M059J (cell line): ENCODE measurements at places on chromosomes 7 and 10.

DNA sequence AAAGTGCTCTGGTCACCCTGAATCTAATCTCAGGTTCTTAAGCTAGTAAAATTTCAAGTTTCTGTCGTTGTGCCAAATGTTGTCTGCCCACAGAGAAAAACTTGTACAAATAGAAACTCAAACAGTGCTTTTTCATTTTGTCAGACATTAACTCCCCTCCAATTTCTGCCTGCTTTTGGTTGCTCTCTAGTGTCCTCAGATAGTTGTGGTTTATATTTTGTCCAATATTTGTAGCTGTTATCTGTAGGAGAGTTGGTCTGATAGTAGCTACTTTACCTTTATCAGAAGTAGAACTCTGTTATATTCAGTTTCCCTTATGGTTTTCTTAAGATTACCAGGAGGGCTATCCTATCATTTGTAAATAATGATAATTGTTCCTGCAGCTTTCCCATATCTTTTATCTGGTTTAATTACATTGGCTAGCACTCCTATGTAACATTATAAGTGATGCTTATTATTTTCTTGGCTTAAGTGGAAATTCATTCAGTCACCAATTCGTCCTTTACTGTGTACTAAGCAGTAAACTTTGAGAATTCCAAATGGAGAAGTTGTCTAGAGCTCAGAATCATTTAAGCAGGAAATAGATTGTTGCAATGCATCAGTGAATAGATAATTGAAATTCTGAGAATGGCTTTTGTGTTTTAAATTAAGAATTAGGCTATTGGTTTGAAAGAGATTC, 91.0 kb downstream of the ANKIB1 start:
- peak; percentile 16 for DNase-seq

- DNase-seq: no peak
Measured at GRCh38 chr10:3830946-3831345, 45.9 kb upstream of the KLF6 start.

DNA sequence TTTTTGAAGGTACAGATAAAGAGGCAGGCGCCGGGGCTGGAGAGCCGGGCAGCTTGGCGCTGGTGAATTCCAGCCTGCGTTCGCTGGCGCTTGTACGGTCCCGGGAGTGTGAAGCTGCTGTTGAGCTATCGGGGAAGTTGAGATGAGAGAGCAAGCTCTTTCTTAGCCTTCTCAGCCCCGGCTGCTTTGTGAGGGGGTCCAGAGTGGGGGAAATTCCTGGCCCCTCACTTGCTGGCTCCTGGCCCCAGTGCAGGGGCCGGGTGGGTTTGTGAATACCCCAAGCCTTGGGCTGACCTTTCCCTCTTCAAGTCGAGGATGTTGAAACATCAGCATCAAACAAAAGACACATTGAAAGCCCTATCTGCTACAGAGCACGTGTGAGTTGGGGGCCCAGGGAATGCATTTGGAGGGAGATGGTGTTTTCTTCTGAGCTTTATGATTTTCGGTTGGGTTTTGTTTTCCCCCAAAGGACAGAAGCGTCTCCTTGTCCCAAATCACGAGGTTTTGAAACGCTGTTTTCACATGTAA, 2.7 kb downstream of the ZMIZ1 start:
- DNase-seq: no peak

- DNase-seq: no peak
Measured at GRCh38 chr10:129253865-129254179, 213.2 kb upstream of the MGMT start.

- DNase-seq: peak; percentile 51
Measured at GRCh38 chr10:106573106-106573505, 591.4 kb downstream of the SORCS1 start.

- DNase-seq: no peak
Measured at GRCh38 chr7:148419856-148420832, 170.4 kb upstream of the C7orf33 start.

DNA sequence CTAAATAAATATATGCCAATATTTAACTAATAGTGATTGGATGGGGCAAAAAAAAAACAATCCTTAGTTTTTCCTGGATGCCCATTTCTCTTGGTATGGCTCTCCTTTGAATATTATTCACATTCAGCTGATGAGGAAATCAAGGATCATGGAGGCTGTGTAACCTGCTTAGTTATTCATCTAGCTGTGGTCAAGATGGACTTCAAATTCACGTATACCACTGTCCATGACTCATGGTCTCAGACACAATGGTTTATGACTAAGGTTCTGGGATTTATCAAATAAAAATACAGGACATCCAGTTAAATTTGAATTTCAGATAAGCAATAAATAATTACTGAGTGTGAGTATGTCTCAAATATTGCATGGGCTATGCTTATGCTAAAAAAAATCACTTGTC, 191.5 kb upstream of the CELF2 start:
- peak; percentile 51 for DNase-seq
